ENCODE measurements at places on chromosomes 3 and 15. TPM values are rescaled to one million over a fixed set of nuclear protein-coding genes. Genes with fewer than 3 reads are reported as not detected.

GRCh38 chr3:186551387-186551786 is 7.2 kb upstream of the CRYGS start:
- DNase-seq, result no peak

- no peak for DNase-seq
These were observed 411 bp upstream of the C3orf70 start for GRCh38 chr3:185153171-185153771.

- no peak for DNase-seq
These were observed 10.3 kb downstream of the NAALADL2 start for GRCh38 chr3:174869448-174869847.

DNA sequence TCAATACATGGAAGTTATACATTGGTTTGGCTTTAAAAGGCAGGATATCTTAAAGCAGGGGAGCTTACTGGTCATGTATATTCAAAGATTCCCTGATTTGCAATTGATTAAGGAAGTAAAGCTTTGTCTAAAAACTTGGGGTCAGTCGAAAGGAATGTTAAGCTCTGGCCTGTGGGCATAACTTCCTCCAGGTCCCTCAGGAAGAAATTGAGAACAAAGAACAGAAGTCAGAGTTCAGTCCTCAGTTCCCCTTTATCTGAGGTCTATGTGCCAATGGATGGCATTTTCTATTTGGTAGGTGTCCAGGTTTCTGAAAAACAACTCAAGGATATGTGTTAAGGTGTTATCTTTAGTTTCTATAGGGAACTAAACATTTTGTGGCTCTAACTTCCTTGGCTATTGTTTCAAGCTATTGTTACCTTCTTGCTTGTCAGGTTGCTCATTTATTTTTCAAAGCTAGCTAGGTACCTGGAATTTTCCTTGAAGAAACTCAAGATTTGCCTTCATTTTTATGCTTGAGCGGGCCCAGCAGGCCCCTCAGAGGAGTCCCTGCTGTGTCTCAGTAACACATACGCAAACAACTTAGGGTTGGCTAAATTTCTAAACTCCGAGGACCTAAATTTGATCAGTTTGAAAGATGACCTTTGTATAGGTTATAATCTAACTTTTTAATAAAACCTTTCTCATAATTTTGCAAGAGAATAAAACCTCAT is 135.0 kb upstream of the UBE2E2 start:
- DNase-seq, result no peak

DNA sequence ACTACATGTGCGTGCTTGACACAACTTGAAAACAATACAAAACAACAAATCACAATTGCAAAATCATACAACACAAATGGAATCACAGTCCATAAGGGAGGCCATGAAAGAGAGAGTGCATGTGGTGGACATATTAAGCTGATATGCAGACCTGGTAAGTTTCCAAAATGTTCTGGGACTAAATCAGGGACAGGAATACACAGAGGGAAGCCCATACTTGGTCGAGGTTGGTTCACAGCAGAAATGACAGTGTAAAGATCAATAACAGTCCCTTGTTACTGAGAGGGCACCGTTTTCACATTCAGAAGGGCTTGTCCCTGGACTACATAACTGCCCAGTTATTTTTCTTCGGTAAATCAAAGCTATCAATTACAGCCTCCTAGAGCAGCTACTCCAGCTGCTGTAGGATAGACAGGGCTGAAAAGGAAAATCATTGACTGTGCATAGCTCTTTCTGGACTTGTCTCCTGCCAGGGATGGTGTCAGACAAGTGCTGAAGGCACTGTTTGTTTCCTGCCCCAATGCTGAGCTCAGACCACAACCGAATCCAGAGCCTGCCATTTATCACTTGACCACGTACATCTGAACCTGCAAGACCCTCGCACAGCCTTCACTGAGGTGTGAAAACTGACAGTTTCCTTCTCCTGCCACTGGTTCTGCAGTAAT is 79.5 kb upstream of the KCNMB2 start:
- DNase-seq, result no peak

DNA sequence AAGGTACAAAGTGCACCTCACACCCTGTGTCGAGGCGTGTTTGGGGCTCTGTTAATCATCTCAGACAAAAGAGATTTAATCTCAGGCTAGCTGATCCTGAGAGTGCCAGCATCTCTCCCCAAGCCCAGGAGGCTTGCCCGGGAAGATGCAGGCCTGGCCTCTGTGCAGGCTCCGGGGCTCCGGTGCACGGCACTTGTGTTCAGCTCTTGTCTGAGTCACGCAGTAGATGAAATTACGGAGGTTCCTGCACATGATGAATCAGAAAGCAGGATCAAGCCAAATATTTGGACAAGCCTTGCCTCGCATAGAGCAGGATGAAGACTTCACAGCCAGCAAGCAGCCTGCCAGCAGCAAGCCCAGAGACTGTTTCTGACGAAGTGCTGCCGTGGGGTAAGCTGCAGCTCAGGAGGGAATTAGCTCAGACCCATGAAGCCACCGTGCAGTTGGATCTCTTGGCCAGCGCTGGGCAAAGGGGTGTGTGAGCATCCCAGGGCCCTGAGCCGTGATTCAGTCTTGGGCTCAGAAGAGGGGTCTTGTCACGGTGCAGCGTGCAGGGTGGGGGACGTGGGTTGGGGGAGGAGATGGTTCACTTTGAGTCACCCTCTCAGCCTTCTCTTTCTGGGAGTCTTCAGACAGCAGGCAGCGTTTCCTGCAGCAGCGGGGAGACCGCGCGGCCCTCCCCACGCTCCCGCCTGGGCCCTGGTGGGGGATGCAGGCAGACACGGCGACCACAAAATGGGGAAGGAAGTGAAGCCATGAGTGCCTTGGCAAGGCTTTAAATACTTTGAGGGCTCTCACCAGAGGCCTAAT is 89.2 kb upstream of the MEF2A start:
- peak; percentile 44 for DNase-seq

DNA sequence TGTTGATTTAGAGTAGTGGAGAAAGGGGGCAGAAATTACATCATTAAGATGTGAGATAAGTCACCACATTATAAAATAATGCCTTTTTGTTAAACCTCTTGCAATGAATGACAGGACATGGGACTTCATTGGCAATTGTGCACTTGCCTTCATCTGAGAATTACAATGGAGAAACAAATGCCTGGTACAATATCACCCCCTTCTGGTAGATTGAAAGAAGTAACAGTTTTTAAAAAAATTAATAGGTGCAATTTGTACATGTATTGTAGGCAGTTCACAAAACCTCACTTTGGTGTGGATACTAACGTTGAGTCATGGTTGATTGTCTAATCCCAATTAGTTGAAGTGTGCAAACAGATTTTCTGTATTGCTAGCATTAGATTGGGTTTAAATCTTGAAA is 4.6 kb upstream of the P2RY14 start:
- no peak for DNase-seq

RASGRF1 gene
- not detected for total RNA-seq

EBLN2 gene
- total RNA-seq, result 0.99 TPM

- DNase-seq, result peak; percentile 42
These were observed 48.8 kb downstream of the STARD5 start for GRCh38 chr15:81274931-81275707.

OGG1 gene
- 9.2 TPM for total RNA-seq

GRCh38 chr3:39065197-39065596 is 13.4 kb downstream of the WDR48 start:
- no peak for DNase-seq

GRCh38 chr3:155553780-155554179 is 191.1 kb downstream of the PLCH1 start:
- DNase-seq, result no peak

- DNase-seq, result no peak
These were observed 2.1 kb downstream of the SLC41A3 start for GRCh38 chr3:126081618-126082361.

BTLA gene
- not detected for total RNA-seq

DNA sequence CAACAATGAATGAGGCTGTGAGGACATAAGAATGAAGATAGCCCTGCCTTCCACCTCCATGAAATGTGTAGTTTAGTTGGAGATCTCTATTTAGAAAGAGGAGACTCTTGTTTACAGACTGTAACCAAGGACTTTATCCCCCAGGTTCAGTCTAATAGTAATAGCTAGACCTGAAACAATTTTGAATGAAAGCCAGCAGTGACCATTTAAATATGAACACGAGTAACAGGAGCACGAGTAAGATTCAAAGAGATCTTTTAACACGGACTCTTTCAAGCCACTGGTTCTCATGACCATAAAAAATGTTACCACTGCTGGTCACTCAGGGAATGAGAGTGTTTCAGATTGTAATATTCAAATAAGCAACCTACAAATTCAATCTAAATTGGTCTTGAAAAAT is 123.1 kb downstream of the FMN1 start:
- DNase-seq, result no peak

ZPLD1 gene
- not detected for total RNA-seq

- no peak for DNase-seq
These were observed 472.1 kb downstream of the SOX2 start for GRCh38 chr3:182183716-182184430.

DNA sequence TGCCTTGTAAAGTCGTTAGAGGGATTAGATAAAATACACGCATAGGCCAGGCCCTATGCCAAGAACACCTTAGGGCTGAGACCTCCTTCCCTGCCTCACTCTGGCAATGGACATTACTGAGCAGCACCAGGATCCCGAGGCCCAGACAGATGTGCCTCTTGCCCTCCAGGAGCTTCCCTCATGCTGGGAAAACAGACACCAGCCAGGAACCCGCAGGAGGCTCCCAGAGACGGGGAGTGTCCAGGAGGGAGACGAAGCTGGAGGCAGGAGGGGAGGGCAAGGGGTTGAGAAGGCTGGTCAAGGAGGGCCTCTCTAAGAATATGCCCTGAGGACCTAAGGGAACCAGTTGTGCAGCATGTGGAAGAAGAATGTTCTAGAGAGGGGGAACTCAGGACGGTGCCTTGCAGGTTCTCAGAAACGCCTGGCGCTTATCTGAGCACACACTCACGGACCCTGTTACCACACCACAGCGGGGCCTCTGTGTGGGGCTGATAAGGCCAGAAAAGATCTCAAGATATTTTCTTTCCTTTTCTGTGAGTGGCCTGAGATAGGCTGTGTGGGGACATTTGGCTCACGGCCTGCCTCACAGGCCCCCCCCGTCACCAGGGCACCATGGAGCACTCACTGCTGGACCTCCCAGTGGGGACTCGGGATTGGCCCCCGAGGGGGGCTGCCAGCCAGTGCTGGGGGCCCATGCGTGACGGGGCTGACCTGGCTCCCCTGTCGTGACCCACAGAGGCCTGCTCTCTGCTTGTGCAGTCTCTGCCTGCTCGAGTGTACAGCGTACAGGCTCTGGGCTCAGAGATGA is 22.0 kb upstream of the CYP11A1 start:
- no peak for DNase-seq

DNA sequence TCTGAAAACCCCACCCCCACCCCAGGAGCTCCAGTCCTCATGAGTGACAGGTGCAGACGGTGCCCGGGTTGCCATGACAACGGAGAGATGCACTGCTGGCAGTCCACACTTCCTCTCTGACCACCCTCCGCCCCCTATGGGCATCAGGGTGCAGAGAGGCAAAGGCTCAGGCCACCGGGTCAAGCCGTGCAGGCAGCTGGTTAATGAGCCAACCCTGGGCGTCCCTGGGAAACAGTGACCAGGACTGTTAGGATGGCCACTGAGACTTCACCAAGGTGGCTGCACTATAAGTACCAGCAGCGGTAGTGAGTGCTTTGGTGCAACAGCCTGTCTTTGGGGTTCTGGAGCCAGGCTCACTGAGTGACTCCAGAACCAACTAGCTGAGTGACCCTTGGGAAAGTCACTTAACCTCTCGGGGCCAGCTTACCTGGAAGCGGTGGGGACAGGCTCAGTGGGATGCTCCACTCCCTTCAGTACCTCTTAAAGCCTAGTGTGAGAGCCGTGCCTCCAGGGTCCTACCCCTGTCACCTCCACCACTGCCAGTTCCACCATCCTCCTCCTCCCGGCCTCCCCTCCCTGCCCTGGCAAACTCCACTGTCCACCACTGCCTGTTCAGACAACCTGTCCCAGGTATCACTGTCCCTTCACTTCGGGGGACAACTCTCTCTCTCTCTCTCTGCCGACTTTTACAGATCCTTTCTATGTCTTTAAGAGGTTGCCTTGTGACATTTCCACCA is 121.0 kb upstream of the PRR20G start:
- no peak for DNase-seq

ADAMTS9 gene
- 14.7 TPM for total RNA-seq

THPO gene
- total RNA-seq, result 0.11 TPM

DNA sequence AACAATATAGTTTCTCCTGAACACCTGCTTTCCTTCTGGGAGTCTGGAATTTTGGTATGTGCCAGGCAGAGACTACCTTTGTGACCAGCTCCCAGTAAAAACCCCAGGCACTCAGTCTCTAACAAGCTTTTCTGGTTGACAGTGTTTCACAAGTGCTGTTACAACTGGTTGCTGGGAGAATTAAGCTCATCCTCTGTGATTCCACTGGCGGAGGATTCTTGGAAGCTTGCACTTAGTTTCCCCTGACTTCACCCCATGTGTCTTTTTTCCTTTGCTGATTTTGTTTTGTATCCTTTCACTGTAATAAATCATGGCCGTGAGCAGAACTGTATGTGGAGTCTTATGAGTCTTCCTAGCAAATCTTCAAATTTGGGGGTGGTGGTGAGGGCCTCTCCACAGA is 5.7 kb upstream of the TAGLN3 start:
- DNase-seq, result no peak

DNA sequence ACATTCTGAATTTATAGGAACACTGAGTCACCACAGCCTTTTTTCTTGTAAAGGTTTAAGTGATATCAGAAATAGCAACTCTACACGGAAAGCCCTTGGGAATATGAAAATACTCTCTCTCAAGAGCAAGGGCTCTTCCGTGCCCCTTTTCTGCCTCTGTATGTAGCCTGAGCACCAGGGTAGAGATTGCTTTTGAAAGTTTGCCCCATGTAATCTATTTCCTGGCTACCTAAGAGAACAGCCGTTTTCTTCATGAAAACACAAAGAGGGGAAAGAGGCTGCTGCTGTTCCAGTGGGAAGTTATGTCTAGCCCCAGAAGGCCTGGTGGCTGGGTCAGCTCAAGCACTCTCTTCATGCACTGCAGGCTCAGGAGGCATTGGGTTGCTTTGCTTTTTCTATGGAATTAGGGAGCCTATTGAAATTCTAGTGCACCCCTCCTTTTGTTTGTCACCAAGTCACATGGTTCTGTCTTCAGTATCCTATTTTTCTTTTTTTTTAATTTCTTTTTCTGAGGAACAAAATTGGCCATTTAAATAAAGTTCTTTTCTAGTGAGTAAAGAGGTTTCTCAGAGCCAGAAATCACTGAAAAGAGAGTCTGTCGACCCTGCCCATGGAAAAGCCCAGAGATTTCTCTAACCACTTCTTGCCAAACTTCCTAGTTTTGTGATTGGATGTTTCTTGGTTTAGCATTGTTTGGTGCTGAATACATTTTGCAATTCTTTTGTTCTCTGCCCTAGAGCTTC is 39.5 kb downstream of the TIGIT start:
- no peak for DNase-seq

Measured in left ventricle myocardium inferior (tissue), 1 donor.